Activated naive CD8-positive, alpha-beta T cell treated with anti-CD3 and anti-CD28 coated beads, Interleukin-2, amount 10 ng/mL, durations not matched to agents 7 days and 5 days (primary cell): ENCODE measurements at places on chromosomes 16 and 17.

DNA sequence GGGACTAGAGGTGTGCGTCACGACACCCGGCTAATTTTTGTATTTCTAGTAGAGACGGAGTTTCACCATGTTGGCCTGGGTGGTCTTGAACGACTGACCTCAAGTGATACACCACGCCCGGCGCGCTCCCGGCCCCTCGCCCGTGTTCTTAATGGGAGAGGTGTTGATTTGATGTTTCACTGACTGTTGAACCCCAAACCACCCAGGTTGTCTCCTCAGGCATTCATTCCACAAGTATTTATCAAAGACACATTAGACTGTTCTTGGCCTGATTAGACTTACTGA is 1.4 kb downstream of the CENPN start:
- H3K27ac ChIP-seq, result peak overlapping the region; percentile 100
- DNase-seq, result no peak
- peaks cover 28% of the 10 kb centered on the region for H3K36me3 ChIP-seq
- peaks cover 34% of the 10 kb centered on the region for H3K4me1 ChIP-seq
- no peaks in the 10 kb centered on the region for H3K27me3 ChIP-seq
- H3K4me3 ChIP-seq, result peak overlapping the region; percentile 95

DNA sequence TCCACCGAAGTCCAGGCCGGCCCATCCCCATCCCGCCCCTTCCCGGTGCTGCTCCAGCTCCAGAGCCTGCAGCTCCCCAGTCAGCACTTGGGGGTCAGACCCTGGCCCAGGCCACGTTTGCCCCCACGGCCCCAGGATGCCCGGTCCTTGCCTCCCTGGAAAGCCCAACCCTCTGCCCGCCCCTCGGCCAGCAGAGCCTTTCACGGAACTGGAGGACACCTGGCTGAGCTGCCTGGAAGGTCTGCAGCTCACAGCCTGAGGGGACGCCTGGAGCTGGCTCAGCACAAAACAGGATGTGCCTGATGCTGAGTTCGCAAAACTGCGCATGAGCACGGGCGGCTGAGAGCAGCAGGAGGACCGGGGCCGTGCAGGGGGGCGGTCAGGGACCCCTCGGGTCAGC is 29.7 kb upstream of the SSTR5 start:
- H3K27me3 ChIP-seq, result peaks cover 2% of the 10 kb centered on the region
- DNase-seq, result no peak
- no peak overlapping the region for H3K27ac ChIP-seq
- no peaks in the 10 kb centered on the region for H3K4me1 ChIP-seq

- no peak overlapping the region for H3K27ac ChIP-seq
- H3K36me3 ChIP-seq, result no peaks in the 10 kb centered on the region
- no peak for DNase-seq
- no peaks in the 10 kb centered on the region for H3K27me3 ChIP-seq
- no peaks in the 10 kb centered on the region for H3K4me1 ChIP-seq
- H3K4me3 ChIP-seq, result no peak overlapping the region
Observed at GRCh38 chr17:71535321-71535720, 585.5 kb upstream of the SOX9 start.

DNA sequence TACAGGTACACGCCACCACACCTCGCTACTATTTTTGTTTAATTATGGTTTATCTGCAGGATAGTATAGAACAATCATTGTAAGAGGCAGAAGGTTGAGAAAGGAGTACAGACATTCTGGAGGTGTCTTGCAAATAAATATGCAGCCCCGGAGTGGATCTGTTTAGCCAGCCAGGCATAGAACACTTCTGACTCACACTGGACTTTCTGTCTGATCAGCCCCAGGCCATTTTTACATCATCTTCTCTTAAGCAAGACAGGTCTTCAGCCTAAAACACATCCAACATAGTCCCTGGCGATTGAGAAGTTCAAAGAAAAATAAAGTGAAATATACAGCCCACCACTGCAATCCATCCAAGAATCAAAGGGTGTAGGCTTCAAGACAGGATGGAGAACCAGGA is 81.4 kb downstream of the XYLT1 start:
- peaks cover 46% of the 10 kb centered on the region for H3K36me3 ChIP-seq
- H3K4me3 ChIP-seq, result no peak overlapping the region
- no peaks in the 10 kb centered on the region for H3K27me3 ChIP-seq
- H3K27ac ChIP-seq, result no peak overlapping the region

- no peaks in the 10 kb centered on the region for H3K36me3 ChIP-seq
- no peak overlapping the region for H3K27ac ChIP-seq
- H3K27me3 ChIP-seq, result peaks cover 64% of the 10 kb centered on the region
- H3K4me1 ChIP-seq, result peaks cover 7% of the 10 kb centered on the region
Observed at GRCh38 chr16:86566966-86567700, 504 bp downstream of the FOXC2 start.

GRCh38 chr17:75601057-75601987 is 13.7 kb downstream of the MYO15B start:
- no peak overlapping the region for H3K4me3 ChIP-seq
- no peaks in the 10 kb centered on the region for H3K36me3 ChIP-seq
- peak; percentile 75 for DNase-seq
- no peak overlapping the region for H3K27ac ChIP-seq

- DNase-seq, result no peak
- no peaks in the 10 kb centered on the region for H3K27me3 ChIP-seq
- peak overlapping the region; percentile 90 for H3K27ac ChIP-seq
- H3K4me3 ChIP-seq, result peak overlapping the region; percentile 91
Observed at GRCh38 chr16:56607109-56607618, 1.2 kb upstream of the MT2A start.

DNA sequence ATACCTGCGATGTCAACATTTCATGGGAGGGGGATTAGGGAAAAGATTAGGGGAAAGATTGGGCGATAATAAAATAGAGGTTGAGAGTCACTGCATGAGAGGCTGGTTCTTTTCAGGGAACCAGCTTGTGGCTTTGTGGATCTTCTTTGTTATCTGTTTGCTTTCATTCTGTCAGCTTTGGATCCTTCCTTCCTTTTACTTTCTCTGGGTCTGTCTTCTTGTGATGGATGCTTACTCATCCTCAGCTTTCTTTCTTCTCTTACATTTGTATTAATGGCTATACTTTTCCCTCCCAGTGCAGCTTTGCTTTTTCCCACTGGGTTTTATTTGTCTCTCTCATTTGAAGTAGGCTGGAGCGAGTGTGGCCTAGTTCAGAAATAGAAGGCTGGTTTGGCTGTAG is 47.1 kb downstream of the RPTOR start:
- H3K4me1 ChIP-seq, result peaks cover 42% of the 10 kb centered on the region
- H3K36me3 ChIP-seq, result peaks cover 2% of the 10 kb centered on the region
- H3K4me3 ChIP-seq, result no peak overlapping the region
- peaks cover 2% of the 10 kb centered on the region for H3K27me3 ChIP-seq

DNA sequence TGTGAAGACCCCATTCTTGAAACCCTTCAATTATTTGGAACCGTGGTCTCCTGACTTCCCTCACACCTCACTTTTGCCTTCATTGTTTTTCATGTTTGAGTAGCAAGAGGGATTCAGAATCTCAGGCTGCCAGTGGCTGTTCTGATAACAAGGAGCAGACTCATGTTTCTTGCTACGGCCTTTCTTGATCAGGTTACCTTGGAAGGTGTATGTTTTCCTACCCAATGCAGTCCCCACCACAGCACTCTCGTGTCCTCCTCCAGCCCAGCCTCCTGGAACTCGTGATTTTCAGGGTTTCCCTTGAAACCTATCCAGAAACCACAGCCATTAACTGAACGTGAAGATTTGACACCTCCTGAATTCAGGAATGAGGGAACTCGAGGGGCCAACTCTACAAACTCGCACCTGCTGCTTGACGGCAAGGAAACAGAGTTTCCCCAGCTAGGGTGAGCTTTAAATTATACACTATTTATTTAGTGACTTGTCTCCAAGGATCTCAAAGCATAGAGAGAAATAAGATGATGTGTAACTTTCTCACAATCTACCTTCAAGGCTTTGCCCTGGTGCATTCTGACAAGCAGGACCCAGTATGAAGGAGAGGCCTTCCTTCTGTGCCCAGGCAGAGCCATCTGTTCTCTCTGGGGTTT is 1.6 kb downstream of the ZFHX3 start:
- H3K4me3 ChIP-seq, result no peak overlapping the region
- peaks cover 59% of the 10 kb centered on the region for H3K27me3 ChIP-seq
- no peak overlapping the region for H3K27ac ChIP-seq
- H3K36me3 ChIP-seq, result no peaks in the 10 kb centered on the region

DNA sequence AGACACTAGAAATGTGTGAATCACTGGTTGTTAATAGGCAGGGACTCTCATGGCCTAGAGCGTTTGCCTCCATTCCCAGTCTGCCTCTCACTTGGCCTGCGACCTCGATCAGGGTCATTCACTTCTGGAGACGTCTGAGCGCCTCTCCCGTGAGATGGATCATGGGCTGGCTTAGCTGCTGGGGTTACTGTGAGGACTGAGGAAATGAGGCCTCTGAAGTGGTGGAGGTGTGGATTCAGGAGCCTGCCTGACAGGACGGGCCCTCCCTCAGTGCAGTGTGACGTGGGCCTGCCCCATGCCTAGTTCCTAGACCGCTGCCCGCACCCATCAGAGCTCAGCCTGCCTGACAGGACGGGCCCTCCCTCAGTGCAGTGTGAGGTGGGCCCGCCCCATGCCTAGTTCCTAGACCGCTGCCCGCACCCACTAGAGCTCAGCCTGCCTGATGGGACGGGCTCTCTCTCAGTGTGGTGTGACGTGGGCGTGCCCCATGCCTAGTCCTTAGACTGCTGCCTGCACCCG is 61.9 kb downstream of the BANP start:
- no peak for DNase-seq
- H3K4me3 ChIP-seq, result no peak overlapping the region
- no peaks in the 10 kb centered on the region for H3K36me3 ChIP-seq
- H3K27ac ChIP-seq, result no peak overlapping the region
- H3K27me3 ChIP-seq, result no peaks in the 10 kb centered on the region
- no peaks in the 10 kb centered on the region for H3K4me1 ChIP-seq

DNA sequence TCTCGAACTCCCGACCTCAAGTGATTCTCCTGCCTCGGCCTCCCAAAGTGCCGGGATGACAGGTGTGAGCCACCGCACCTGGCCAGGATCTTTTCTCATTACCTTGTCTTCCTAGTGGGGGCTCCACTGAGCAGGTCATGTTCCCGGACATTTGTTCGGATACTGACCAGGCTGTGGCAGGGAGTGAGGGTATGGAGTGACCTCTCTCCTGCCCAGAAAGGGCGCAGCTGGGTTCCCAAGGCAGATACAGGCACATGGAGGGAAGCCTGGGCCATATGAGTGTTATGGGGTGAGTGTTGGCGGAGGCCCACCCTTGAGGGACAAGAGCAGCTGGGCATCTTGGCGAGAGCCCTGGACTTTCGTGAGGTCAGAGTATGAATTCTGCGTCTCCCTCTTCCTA is 5.5 kb downstream of the SERPINF1 start:
- no peak overlapping the region for H3K27ac ChIP-seq
- no peak overlapping the region for H3K4me3 ChIP-seq
- no peaks in the 10 kb centered on the region for H3K27me3 ChIP-seq

- no peaks in the 10 kb centered on the region for H3K27me3 ChIP-seq
- H3K36me3 ChIP-seq, result peaks cover 11% of the 10 kb centered on the region
- H3K4me3 ChIP-seq, result no peak overlapping the region
- H3K27ac ChIP-seq, result no peak overlapping the region
- no peak for DNase-seq
Observed at GRCh38 chr16:19710191-19710908, 7.7 kb downstream of the KNOP1 start.

GRCh38 chr16:18950469-18951185 is 24.4 kb upstream of the SMG1 start:
- H3K36me3 ChIP-seq, result no peaks in the 10 kb centered on the region
- DNase-seq, result no peak
- peak overlapping the region; percentile 67 for H3K27ac ChIP-seq

GRCh38 chr17:74466828-74467184 is 372 bp downstream of the CD300A start:
- H3K36me3 ChIP-seq, result peaks cover 2% of the 10 kb centered on the region
- H3K4me1 ChIP-seq, result peaks cover 28% of the 10 kb centered on the region
- DNase-seq, result no peak
- peak overlapping the region; percentile 49 for H3K27ac ChIP-seq
- peaks cover 9% of the 10 kb centered on the region for H3K27me3 ChIP-seq

GRCh38 chr16:83458612-83459011 is 349.2 kb upstream of the HSBP1 start:
- H3K27ac ChIP-seq, result no peak overlapping the region
- no peaks in the 10 kb centered on the region for H3K27me3 ChIP-seq
- H3K36me3 ChIP-seq, result no peaks in the 10 kb centered on the region
- H3K4me1 ChIP-seq, result no peaks in the 10 kb centered on the region
- DNase-seq, result no peak

GRCh38 chr17:2337544-2338314 is 428 bp downstream of the SGSM2 start:
- peak overlapping the region; percentile 98 for H3K4me3 ChIP-seq
- peaks cover 16% of the 10 kb centered on the region for H3K36me3 ChIP-seq
- H3K27ac ChIP-seq, result peak overlapping the region; percentile 51
- peaks cover 22% of the 10 kb centered on the region for H3K4me1 ChIP-seq

DNA sequence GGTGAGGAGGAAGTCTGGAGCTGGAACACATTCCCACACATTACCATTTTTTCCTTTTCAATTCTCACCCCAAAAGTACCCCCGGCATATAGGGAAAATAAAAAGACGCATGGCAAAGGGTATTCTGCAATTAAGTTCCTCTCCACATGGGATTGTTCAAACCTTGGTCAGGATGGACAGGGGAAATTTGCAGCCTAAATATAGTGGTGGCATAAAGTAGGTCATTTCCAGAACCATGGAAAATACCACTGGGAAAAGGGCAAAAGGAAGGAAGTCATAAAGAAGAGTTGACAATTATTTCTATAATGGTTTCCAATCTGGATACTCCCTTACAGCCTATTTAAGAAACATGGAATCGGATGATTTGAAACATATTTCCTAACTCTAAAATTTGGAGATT is 135.8 kb downstream of the STX8 start:
- H3K36me3 ChIP-seq, result peaks cover 8% of the 10 kb centered on the region
- no peak overlapping the region for H3K27ac ChIP-seq
- H3K27me3 ChIP-seq, result no peaks in the 10 kb centered on the region
- no peak for DNase-seq
- H3K4me3 ChIP-seq, result no peak overlapping the region
- H3K4me1 ChIP-seq, result no peaks in the 10 kb centered on the region

GRCh38 chr17:63696381-63696961 is 3.5 kb downstream of the LIMD2 start:
- peak overlapping the region; percentile 98 for H3K4me3 ChIP-seq
- peaks cover 29% of the 10 kb centered on the region for H3K36me3 ChIP-seq
- peak overlapping the region; percentile 99 for H3K27ac ChIP-seq
- peaks cover 33% of the 10 kb centered on the region for H3K4me1 ChIP-seq

DNA sequence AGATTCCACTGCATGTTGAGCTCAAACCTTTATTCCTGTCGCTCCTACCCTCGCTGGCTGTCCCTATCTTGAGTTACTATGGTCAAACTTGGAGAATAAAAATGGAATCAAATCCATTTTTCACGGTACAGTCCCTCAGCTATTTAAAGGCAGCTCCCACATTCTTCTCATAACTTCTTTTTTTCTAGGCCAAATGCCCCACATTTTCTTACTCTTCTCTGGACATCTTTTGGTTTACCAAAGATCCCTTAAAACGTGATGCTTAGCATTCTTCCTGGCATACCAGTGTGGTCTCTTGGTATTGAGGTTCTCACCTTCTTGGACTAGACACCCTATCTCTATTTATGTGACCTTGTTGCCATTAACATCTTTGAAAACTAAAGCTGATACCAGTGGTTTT is 48.3 kb upstream of the MAF start:
- no peaks in the 10 kb centered on the region for H3K4me1 ChIP-seq
- H3K27ac ChIP-seq, result no peak overlapping the region
- no peaks in the 10 kb centered on the region for H3K36me3 ChIP-seq
- H3K4me3 ChIP-seq, result no peak overlapping the region
- H3K27me3 ChIP-seq, result peaks cover 5% of the 10 kb centered on the region
- no peak for DNase-seq

- peaks cover 14% of the 10 kb centered on the region for H3K36me3 ChIP-seq
- DNase-seq, result no peak
- H3K27me3 ChIP-seq, result no peaks in the 10 kb centered on the region
- H3K27ac ChIP-seq, result no peak overlapping the region
- no peak overlapping the region for H3K4me3 ChIP-seq
Observed at GRCh38 chr17:559551-560431, 154.8 kb downstream of the VPS53 start.
